ENCODE measurements at places on chromosomes 1 and 21.

- DNase-seq: no peak
Observed at GRCh38 chr1:178055779-178056471, 38.0 kb upstream of the RASAL2 start.

GRCh38 chr1:162966613-162967012 is 102.5 kb upstream of the RGS4 start:
- DNase-seq: no peak

DNA sequence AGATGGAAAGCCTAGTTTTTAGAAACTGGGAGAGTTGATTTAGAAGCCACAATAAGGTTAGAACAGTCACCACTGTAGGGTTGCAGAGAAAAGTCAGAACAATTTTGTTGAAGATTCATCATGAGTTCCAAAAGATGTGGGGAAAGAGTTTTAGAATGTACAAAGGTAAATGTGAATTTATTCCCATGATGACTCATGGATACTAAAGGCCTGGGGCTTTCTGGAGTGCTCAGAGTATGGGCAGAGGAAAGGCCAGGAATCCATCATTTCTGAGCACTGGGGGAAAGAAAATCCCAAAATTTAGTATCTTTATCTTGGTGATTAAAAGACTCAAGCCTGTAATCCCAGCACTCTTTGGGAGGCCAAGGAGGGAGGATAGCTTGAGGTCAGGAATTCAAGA is 17.8 kb downstream of the YBX1 start:
- DNase-seq: no peak

- DNase-seq: no peak
Observed at GRCh38 chr1:211609120-211610024, 30.4 kb upstream of the SLC30A1 start.

GRCh38 chr1:61926597-61926996 is 184.3 kb downstream of the PATJ start:
- DNase-seq: no peak

DNA sequence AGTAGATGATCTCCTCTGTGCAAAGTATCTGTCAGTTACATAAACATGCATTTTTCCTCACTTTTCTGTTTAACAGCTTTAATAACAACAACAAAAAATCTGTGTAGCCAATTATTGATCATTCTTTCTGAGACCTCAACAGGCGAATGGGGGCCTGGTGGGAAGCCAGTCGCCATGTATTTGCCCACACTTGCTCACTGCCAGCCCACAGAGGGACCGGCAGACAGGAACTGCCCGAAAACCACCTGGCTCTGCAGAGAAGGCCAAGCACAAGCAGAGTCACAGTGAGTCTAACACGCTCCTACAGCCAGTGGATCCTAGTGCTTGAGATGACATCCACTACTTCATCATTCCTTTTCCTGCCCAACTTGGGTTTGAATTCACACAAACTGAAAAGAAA is 56.1 kb downstream of the NPHP4 start:
- no peak for DNase-seq

DNA sequence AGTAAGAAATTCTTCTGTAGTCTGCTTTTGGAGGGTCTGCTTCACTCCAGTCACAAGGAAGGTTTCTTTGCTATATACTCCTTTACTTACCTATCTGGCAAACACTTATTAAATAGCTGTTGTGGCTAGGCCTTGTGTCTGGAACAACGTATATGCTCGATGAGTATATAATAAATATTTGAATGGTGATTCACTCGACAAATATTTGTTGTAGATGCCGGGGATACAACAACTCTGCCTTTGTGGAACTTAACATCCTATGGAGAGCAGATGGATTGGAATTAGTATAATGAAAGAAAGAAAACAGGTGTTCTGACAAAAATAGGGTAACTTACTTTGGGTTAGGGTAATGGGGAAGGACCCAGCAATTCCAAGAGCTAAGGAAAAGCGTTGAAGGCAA is 31.1 kb downstream of the KPNA6 start:
- DNase-seq: no peak

DNA sequence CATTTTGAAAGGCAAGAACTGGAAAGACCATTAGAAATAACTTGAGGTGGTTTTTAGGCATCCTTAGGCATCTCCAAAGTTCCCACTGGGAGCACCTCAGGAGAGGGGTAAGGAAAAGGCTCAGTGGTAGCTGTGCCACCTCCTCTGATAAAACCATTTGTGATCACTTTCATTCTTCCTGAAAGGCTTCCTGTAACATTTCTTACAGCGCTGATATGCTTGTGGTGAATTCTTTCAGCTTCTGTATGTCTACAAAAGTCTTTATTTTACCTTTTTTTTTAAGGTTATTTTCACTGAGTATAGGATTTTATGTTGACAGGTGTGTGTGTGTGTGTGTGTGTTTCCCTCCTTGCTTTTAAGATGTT is 54.8 kb downstream of the VANGL2 start:
- no peak for DNase-seq

- no peak for DNase-seq
Observed at GRCh38 chr21:39004634-39005501, 178.4 kb downstream of the PSMG1 start.

- no peak for DNase-seq
Observed at GRCh38 chr1:15932612-15933011, 43.3 kb downstream of the ZBTB17 start.

DNA sequence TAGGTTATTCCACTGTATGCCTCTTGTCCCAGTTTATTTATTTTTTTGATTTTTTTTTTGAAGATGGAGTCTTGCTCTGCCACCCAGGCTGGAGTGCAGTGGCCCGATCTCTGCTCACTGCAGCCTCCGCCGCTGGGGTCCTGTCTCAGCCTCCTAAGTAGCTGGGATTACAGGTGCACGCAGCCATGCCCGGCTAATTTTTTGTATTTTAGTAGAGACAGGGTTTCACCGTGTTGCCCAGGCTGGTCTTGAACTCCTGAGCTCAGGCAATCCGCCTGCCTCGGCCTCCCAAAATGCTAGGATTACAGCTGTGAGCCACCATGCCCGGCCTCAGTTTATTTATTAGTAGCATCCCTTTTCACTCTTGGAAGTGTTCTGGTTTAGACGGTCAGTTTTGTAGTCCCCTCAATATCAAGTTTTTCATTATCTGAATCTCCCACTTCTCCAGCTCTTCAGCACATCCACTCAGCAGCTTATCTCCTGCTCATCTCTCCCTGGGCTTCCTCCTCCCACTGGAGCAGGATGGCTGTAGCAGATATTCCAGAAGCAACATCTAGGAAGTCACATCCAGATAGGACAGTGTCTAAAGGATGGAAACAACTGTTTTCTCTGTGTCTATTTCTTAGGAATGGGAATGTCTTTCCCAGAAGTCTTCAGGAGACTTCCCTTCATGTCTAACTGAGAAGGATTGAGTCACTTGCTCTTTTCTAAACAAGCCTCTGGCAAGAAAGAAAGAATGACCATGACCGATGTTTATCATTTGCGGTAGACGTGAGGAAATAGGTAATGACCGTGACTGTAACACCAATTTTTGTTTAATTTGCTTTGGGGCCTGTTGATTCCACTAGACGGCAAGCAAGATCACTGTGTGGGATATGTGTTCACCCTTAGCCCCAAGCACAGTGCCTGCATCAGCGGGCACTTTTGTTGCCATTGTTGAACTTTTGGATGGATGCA is 14.4 kb downstream of the CCDC190 start:
- DNase-seq: no peak

GRCh38 chr1:156122519-156123355 is 8.2 kb downstream of the LMNA start:
- no peak for DNase-seq

- no peak for DNase-seq
Observed at GRCh38 chr1:32197837-32198236, 2.6 kb upstream of the CCDC28B start.
